ENCODE measurements at places on chromosomes 13 and 19.

DNA sequence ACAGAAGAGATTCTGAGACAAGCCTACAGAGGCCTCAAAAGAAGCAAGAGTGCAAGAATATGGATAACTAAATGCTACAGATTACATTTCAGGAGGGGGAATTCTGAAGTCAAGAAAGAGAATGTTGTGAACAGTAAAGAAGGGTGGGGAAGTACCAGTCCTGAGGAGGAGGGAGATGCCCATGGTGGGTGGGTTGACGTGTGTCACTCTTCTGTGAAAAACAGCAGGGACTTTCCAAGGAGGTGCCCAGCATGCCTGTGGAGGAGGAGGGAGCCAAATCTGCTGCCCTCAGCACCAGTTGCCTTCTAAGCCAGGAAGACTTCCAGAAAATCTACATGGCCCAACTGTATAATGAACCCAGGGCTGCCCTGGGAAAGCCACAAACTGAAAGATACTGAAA is 87.7 kb downstream of the SGCG start:
- no peak overlapping the region for H3K27ac ChIP-seq
- no peak for DNase-seq
- H3K27me3 ChIP-seq = peaks cover 4% of the 10 kb centered on the region
- no peaks in the 10 kb centered on the region for H3K4me1 ChIP-seq

GRCh38 chr19:13574933-13575332 is 68.7 kb upstream of the CACNA1A start:
- DNase-seq = peak; percentile 39
- H3K4me1 ChIP-seq = no peaks in the 10 kb centered on the region
- no peaks in the 10 kb centered on the region for H3K36me3 ChIP-seq
- no peak overlapping the region for H3K4me3 ChIP-seq
- H3K27ac ChIP-seq = no peak overlapping the region
- no peaks in the 10 kb centered on the region for H3K27me3 ChIP-seq

- no peaks in the 10 kb centered on the region for H3K27me3 ChIP-seq
- no peaks in the 10 kb centered on the region for H3K4me1 ChIP-seq
- H3K36me3 ChIP-seq = peaks cover 72% of the 10 kb centered on the region
These were observed 13.1 kb downstream of the GRAMD1A start for GRCh38 chr19:35013041-35013819.

DNA sequence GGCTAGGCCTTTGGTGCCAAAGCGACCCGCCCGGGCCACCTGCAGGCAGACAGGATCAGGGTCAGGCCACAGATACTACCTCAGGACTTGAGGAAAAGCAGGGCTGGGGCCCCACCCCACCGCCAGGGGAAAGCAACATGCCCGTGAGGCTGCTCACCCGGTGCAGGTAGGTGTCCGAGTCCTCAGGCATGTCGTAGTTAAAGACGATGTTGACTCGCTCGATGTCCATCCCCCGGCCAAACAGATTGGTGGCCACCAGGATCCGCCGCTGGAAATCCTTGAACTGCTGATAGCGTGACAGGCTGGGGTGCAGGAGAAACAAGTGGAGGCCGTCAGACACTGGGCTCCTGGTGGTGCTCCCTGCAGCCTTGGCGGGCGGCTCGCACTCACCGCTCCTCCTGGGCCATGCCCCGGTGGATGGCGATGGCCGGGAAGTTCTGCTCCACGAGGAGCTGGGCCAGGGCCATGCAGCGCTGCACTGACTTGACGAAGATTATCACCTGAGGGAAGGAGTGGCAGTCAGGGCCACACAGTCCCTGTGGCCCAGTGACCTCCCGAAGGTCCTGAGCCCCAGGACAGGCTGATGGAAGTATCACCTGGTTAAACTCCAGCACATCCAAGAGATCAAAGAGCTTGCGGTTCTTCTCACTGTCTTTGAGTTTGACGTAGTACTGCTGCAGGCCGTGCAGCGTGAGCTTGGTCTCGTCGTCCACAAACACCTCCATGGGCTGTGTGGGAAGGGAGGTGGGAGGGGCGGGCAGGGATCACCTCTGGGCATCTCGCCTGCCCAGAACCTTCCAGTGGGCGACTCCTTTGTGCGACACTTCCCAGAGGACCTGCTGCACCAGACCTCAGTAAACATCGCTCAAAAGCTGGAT is 9.8 kb downstream of the DDX39A start:
- H3K4me3 ChIP-seq = no peak overlapping the region
- H3K27me3 ChIP-seq = no peaks in the 10 kb centered on the region
- H3K27ac ChIP-seq = no peak overlapping the region
- peaks cover 6% of the 10 kb centered on the region for H3K4me1 ChIP-seq
- H3K36me3 ChIP-seq = peaks cover 61% of the 10 kb centered on the region

Data from IMR-90 (cell line).